ENCODE measurements at places on chromosomes 6 and 20.

- DNase-seq: peak; percentile 50
Observed at GRCh38 chr6:149246691-149247384, 70.7 kb upstream of the TAB2 start.

GRCh38 chr20:37219751-37220668, 40.7 kb upstream of the MROH8 start:
- DNase-seq: no peak

DNA sequence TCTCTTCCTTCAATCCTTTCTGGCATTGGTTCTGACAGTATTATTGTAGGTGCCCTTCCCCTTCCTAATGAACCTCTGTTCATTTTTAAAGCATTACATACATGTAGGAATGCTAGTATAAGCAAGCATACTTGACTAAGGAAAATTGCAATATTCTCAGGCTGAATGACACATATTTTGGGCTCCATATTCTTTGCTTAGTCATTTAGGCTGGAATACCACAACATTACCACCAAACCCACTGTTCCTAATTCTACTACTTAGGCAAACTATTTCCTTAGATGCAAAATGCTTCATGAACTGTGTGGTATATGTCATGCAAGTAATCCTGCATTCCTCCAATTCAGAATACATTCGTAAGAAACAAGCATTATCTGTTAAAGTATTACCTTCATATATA, 113.9 kb downstream of the PRDM1 start:
- no peak for DNase-seq

DNA sequence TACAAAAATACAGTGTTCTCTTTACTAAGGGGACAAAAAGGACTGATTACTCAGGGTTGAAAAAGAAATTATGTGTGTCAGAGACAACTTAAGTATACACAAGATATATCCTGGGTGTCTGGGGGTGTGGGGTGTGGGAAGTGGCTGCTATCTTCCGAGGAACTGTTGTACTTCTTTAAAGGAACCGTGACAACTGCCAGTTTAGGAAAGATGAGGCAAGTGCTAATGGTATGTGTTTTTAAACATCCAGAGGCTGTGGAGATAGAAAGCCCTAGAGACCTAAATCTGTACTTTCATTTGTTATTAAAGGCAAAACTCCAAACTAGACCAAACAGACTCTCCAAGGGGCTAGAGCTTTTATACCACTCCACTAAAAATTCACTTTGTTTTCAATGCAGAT, 95.6 kb downstream of the SNAP25 start:
- DNase-seq: no peak

DNA sequence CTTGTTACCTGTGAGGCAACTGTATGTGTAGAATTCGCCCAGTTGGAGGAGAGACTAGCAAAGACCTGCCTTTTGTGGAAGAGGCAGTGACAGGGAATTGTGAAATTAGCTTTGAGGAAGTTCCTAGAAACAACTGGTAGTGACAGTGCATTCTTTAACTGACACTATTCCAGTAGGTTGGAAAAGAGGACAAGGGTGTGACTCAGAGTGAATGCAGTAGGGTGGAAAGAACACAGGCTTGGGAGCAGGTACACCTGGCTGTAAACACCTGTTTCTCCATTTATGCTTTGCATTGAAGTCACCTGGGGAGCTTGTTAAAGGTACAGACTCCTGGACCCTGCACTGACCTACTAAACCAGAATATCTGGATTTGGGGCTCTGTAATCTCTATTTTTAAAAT, 295.7 kb downstream of the PHACTR1 start:
- no peak for DNase-seq

GRCh38 chr6:89997456-89998445, 103.5 kb downstream of the GJA10 start:
- DNase-seq: no peak

- no peak for DNase-seq
Observed at GRCh38 chr6:46022106-46022948, 6.7 kb upstream of the CLIC5 start.

- no peak for DNase-seq
Observed at GRCh38 chr20:53399592-53400335, 193.9 kb downstream of the ZNF217 start.

GRCh38 chr20:51444922-51445438, 97.5 kb downstream of the NFATC2 start:
- DNase-seq: no peak

DNA sequence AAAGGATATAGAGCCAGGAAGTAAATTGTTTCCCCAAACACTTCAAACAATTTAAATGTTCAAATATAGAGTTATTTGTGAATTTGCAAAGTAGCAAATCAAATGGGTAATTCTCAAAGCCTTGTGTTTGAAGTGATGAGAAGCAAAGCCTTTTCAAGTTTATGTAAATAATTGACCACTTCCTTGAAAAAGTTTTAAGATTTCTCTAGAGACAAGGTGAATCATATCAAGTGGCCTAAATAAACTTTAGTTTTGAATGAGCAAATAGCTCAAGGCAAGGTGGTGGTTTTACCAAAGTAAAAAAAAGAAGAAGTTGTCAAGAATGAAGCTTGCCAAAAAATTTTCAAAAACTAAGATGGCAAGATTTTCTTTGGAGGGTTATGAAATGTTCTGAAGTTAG, 42.6 kb upstream of the IFNGR1 start:
- no peak for DNase-seq

DNA sequence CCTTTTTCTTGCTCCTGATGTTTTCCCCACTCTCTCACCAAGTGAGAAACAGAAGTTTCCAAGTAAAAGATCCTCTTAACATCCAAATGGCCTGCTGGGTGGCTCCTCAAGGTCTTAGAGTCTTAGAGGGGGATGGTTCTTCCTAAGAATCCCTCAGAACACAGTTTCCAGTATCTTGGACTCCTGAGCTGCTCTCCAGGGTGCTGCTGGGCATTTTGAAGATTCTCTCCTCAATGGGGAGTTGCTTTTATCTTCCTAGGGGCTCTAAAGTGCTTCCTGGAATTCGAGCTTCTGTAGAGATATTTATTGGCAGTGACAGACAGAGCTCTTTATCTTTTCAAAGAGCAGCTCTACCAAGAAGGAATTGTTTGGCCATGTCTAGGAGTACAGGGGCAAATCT, 70.8 kb upstream of the SLC35B3 start:
- no peak for DNase-seq

- no peak for DNase-seq
Observed at GRCh38 chr20:39222101-39222500, 260.0 kb downstream of the DHX35 start.

DNA sequence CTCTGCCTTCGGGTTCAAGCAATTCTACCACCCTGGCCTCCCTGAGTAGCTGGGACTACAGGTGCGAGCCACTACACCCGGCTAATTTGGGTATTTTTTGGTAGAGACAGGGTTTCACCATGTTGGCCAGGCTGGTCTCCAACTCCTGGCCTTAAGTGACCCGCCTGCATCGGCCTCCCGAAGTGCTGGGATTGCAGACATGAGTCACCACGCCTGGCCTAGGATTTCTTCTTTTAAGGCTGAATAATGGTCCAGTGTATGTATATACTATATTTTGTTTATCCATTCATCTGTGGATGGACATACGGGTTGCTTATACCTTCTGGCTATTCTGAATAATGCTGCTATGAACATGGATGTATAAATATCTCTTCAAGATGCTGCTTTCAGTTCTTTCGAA, 17.1 kb downstream of the RIOK1 start:
- DNase-seq: no peak

GRCh38 chr6:167781066-167781767, 45.5 kb upstream of the AFDN start:
- no peak for DNase-seq

DNA sequence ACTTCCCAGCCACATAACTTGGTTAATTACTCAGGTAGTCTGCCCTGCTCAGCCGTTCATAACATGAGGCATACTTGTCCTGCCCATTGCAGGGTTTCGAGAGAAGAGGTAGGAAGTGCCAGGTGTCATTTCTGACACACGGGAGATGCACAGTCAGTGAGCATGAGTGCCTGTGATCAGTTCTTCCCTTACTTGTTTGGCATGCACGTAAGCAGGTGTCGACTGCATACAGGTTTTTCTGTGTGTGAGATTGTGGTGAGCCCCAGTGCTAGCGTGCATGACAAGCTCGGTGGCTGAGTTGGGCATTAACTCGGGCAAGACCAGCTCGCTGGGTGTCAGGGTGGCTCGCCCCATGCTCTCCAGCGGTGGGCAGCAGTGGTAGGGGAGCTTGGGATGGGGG, 51.2 kb upstream of the SLC22A1 start:
- no peak for DNase-seq

DNA sequence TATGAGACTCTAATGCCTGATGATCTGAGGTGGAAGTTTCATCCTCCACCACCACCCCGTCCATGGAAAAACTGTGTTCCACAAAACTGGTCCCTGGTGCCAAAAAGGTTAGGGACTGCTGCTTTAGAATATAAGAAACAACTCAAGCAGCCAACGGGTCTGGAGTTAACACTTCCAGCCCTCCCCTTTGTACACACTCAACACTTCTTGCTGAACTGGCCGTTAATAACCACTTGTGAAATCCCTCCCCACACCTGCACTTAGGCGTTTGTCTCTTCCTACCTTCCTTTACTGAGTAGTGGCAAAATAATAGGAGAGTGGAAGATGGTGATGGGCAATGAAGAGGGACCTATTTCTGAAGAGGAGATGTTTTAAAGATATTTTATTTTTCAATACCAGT, 10.5 kb downstream of the SAYSD1 start:
- no peak for DNase-seq

GRCh38 chr6:4717856-4718255, 58.3 kb upstream of the CDYL start:
- DNase-seq: no peak

GRCh38 chr20:63831646-63831992, 555 bp upstream of the ZBTB46 start:
- DNase-seq: no peak

DNA sequence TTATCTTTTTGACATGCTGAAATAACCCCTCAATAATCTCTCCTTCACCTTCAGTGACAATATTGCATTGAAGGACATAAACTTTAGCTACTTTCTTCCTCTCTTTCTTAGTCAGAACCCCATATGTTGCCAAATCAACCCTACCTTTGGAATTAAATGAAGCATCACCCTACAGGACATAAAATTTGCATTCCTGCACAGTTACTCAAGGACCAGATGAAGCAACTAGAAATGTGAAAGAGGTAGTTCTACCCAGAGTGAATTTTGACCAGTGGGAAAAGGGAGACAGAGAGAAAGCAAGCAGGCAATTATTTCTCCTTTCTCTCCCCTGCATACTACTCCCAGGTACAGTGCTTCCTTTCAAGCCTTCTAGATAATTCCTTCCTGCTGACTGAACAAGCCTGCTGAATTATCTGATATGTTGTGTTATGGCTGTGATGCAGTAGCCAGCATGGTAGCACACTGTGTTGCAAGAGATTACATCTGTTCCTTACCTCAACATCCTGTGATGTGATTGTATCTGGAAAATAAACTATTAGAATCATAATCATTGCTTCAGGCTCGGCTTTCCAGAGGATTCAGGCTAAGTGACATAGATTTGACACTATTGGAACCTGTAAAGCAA, 16.6 kb downstream of the TENT5A start:
- DNase-seq: no peak

- no peak for DNase-seq
Observed at GRCh38 chr6:14130435-14131075, 13.0 kb downstream of the CD83 start.

DNA sequence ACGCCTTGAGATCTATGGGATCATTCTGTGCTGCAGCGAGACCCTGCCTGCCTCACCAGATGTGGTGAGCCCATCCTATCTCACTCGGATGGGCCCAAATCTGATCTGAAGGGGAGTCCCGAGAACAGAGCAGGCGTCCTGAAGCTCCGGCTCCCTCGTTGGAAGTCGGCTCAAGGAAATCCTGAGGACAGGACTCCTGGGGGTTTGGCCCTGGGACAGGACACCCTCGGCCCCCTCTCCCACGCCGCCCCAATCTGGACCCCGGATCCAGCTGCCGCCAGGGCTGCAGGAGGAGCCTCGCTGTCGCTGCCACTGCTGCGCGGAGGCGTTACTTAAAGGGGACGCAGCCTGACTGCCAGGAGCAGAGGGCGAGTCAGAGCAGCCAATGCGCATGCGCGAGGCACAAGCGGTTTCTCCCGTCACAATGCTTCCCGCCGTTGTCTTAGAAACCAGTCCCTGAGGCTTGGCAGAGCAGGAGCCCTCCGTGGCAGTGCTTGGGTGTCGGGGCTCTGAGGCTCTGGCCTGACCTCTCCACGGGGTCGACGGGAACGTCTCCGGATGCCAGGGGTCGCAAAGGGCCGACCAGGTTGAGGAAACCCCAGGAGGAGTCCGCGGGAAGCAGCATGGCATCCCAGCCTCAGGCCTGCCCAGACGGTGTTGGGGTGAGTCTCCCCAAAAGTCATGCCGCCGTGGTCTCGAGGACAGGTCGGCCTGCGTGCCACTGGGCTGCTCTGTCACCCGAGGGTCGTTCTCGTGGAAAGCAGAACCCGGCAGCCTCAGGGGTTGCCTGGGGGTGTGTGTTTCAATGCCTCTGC, 1567.8 kb upstream of the DEFB115 start:
- no peak for DNase-seq

GRCh38 chr6:170221753-170222400, 69.0 kb downstream of the DLL1 start:
- DNase-seq: no peak

DNA sequence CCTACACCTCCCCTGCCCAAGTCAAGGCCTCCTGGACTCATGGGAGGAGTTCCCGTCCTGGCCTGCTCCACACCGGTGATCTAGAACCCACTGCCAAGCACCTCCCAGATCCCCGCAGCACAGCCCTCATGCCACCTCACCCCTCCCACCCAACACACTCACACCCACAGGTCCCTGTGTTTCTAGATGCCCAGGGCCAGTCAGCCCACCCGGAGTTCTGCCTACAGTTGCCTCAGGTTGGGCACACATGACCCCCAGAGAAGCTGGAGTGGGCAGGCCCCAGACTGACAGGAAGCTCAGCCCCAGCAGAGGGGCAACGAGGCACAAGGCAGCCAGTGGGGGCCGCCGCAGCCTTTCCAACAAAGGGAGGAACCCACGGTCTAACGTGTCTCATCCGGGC, 29.6 kb downstream of the RRBP1 start:
- DNase-seq: no peak

DNA sequence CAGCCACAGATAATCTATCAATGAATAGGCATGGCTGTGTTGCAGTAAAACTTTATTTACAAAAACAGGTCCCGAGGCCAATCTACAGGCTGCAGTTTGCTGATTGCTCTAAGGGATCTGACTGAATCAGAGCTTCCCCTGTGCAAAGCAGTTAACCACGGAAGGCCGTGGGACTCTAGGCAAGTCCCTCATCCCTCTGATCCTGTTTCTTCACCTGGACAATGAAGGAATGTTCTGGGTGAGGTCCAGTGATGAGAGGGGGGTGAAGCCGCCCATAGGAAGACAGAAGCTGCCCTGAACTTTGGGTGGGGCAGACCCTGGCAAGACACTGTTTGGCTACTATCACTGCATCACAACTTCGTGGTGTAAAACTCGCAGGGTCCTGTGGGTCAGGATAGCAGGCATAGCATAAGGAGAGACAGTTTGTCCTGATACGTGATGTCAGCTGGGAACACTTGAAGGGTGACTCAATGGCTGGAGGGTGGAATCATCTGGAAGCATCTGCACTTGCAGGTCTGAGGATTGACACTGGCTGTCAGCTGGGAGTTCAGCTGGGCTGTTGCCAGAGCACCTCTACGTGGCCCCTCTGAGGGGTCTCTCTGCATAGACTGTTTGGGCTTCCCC, 33.3 kb upstream of the TGM2 start:
- DNase-seq: no peak
